ENCODE measurements at places on chromosomes 1 and 21.

- DNase-seq, result no peak
Measured at GRCh38 chr1:184866991-184867788, 107.1 kb downstream of the NIBAN1 start.

- DNase-seq, result no peak
Measured at GRCh38 chr1:9890224-9890731, 19.8 kb downstream of the CTNNBIP1 start.

DNA sequence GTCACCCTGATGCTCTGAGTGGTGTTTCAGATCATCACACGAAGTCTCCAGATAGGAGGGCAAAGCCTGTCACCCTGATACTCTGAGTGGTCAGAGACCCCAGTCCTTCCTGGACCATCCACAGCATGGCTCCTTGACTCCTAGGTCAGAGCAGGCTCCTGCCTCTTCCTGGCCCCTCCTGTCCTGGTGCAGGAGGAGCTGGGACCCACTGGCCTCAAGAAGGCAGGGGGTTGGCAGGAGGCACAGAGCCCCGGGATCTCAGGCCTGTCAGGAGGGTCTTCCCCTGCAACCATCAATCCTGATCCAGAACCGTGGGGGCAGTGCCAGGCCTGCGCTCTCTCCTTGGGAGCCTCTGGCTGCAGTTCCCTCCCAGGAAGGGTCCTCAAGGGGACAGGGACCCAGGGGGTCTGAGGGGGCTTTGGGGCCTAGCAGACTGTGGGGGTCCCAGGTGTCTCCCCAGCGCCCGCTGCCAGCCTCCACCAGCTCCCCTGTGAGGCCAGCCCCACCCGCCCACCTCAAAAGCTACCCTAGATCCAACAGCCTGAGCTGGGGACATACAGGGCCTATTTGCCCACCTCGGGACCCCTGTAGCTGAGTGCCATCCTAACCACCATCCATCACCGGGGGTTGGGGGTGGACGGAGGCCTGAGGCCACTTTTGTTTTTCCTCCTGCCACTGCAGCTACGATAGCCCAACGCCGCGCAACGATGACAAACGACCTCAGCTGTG lies 27.5 kb downstream of the COL6A1 start:
- no peak for DNase-seq

DNA sequence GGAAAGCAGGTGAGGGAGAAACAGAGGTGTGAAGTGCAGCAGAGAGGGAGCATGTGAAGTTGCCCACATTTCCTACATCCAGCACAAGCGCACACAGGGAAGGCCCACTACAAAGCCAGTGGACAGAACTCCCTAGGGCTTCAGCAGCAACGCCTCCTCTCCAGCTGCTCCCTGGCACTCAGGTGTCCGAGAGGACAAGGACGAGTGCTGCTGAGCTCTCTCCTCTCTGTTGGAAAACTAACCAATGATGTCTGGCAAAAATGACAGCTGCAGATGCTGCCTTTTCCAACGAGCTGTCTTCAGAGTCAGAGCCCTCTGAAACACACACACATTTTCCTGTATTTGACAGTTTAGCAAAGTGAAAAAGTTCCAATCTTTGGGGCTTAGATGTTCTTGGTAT lies 86.8 kb downstream of the HSF2BP start:
- no peak for DNase-seq

- no peak for DNase-seq
Measured at GRCh38 chr1:56584910-56585528, 5.7 kb upstream of the PLPP3 start.

DNA sequence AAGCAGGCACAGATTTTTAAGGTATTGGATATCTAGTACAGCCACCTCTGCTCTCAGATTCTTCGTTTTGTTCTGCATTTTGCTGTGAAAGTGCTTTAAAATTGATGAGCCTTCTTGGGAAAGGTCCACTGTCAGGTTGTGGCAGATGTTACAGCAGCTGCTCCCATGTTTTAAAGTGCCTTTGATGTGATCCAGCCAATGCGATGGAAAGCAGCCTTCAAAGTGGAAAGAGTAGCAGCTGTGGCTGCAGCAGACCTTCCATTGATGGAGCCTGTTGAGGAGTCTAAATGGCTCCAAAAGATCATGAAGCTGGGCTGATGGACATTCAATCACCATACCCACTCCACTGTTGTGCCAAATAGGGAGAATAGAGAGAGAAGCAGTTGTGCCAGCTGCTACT lies 816.9 kb downstream of the PLA2G4A start:
- DNase-seq, result no peak
